NCI-H1417 treated with DMSO at 0.1 percent for 48 hours (cell line): ENCODE measurements at places on chromosomes 3 and 15.

GRCh38 chr3:107450254-107450893 lies 72.4 kb upstream of the BBX start:
- no peak for DNase-seq

- DNase-seq: no peak
These were observed 100.2 kb downstream of the IQSEC1 start for GRCh38 chr3:12972781-12973702.

DNA sequence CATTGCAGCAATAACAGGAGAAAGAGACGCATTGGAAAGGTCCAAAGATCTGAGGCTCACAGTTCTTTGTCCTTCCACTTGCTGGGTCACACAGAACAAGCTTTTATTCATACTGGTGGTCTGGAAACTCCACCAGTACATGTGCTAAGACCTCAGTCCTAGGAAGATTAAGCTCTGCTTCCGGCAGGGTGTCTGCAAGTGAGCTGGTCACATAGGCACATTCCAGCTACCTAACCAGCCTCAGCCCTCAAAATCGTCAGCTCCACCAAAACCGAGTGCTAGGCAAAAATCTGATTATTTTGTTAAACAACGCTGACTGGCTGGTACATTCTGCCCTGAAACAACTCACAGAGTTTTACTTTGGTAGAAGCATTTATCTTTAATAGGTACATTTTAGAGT lies 2.2 kb downstream of the ZBED2 start:
- DNase-seq: no peak

DNA sequence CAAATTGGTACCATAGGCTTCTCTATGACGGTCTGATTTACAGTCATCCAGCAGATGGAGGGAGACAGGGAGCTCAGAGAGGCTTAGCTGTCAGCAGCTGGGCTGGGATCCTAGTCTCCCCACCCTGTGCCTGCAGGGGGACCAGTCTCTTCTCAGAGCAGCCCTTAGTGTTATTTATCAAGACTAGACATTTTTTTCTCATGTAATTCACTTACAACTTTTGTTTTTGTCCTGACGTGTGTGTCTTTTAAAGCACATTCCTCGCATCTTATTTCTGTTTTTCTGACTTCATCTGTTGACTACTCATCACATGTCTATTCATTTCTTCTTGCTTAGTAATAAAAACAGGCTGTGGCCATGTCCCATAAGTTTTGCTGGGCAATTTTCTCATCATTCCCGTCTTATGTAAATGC lies 116.1 kb downstream of the KLF13 start:
- DNase-seq: no peak

DNA sequence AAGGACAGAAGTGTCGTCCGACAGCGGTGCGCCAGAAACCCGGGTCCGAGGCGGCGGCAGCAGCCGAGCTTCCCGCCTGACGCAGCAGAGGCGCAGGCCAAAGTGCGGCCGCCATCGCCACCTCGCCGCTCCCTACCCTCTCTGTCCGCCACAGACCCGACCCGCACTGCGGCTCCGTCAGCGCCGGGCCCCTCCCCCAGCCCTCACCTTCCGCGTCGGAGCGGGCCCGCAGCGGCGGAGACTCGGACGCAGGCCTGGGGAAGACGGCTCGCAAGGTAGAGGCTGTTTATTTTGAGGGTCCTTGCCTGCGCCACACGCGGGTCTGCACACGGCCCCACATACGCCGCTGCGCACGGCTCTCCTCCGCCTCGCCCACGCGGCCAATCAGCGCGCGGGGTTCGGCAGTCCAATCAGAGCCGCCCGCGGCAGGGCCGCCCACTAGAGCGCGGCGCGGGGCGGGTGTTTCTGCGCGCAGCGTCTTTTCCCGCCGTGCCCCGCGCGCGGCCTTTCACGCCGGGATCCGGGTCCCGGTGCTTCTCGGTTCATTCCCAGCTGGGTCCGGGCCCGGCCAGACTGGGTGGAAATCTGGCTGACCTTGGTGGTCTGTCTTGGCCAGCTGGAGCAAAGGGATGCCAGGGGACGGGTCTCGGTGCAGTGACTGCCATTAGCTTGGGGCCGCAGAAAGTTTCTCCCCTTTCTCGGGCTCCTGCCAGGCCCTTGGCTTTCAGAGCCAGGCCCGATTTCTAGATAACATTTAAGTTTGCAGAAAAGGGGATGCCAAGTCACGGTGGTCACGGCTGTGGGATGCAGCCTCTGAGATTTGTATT lies at the start of gene CNBP:
Gene CNBP (minus strand): TSS at position 328 of the 827 bp plus-strand sequence. CDS start 12,139 bp downstream, outside the sequence.
- DNase-seq: peak; percentile 89

- no peak for DNase-seq
These were observed 2.3 kb upstream of the VPS18 start for GRCh38 chr15:40891810-40892446.

DNA sequence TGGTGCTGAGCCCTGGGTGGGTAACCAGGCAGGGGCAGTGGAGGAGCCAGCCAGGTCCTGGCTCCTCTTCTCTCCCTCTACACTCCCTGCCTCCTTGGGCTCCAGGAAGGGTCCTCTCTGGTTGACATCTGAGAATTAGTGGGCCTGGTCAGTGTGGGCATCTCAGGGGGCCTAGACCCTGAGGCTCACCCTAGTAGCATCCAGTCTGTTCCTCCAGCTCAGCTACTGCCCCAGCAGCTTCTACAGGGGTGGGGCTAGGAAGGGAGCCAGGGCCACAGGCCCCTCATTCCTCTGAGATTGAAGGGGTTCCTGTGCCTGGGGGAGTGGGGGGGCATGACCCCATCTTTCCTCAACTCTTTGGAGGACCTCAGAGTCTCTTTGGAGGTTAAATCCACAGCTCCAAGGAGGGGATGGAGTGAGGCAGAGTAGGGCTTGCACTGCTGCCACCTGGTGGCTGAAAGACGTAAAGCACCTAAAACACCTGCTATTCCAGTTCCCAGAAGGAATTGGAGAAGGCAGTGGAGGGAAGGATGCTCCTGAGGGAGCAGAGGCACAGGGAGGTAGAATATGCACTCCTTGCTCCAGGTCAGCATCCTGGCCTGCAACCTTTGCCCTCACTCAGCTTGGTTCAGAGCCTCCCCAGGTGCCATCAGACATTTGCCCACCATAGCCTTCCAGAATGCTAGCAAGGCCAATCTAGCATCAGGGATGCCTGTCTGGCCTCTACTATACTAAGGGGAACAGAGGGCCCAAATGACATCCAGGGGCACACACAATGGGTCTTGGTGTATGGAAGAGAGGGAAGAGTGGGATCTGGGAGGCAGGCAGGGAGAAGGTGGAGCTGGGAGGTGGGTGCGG lies 25.1 kb downstream of the C3orf18 start:
- DNase-seq: peak; percentile 21

GRCh38 chr3:187629711-187630110 lies 40.5 kb downstream of the SST start:
- no peak for DNase-seq

GRCh38 chr15:64507845-64508244 lies 47.5 kb downstream of the ZNF609 start:
- DNase-seq: no peak

- DNase-seq: no peak
These were observed 118.4 kb upstream of the TPRG1 start for GRCh38 chr3:189053322-189053721.

DNA sequence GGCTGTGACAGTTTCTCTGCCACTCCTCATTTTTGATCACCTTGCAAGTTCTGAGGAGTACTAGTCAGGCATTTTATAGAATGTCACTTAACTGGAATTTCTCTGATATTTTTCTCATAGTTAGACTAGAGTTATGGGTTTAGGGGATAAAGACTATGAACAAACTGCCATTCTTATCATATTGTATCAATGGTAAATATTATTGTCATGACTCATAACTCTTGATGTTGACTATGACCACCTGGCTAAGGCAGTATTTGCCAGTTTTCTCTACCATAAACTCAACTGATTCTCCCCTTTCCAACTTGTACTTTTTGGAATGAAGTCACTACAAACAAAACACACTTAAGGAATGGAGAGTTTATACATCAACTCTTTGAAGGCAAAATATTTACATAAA lies 22.7 kb upstream of the OR5K1 start:
- DNase-seq: no peak

GRCh38 chr3:45748068-45748467 lies 48.3 kb downstream of the SLC6A20 start:
- no peak for DNase-seq

GRCh38 chr3:177658354-177658753 lies 461.1 kb upstream of the TBL1XR1 start:
- DNase-seq: no peak

GRCh38 chr3:32414522-32415202 lies 23.0 kb downstream of the CMTM7 start:
- no peak for DNase-seq

DNA sequence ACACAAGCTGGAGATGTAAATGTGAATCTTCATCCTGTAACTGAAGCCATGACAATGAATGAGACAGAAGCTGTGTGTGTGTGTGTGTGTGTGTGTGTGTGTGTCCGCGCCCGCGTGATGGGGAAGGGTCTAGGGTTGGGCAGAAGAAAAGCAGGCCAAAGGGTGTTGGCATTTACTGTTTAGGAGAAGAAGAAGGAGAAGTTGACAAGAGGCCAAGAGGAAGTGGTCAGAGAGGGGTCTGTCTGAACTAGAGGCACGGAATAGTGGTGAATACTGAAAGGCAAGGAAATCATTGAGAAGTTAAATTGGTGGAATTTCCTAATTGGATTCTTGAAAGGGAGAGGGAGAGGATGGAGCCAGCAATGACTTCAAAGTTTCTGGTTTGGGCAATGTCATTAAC lies 5.6 kb upstream of the NCEH1 start:
- DNase-seq: no peak

- DNase-seq: no peak
These were observed 196.2 kb downstream of the TUSC7 start for GRCh38 chr3:116905794-116906193.

DNA sequence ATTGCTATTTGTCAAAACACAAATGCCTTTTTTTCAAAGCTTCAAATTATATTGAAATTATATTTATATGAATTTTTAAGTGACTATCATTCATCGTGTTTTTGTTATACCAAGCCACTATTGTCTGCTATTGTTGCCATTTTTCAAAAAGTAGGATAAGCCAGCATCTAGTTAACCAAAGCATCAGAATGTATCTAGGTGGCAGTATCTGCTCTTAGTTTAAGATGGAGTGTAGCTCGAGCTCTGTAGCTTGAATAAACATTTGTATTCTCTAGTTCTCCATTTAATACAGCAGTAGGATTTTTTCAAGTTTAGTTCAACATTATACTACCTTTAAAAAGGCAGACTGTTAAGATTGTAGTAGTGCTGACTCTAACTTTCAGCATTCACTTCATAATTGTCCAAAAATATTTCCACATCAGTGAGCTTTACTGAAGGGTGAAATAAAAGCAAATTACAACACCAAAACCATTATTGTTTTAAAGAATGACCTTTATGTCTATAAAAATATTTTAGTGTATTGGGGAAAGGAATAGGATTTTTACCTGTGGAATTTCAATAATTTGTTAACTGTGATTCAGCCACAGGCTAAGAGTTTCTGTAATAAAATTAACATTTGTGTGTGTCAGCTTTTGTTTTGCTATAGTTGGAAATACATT lies 19.6 kb upstream of the C15orf61 start:
- DNase-seq: no peak

DNA sequence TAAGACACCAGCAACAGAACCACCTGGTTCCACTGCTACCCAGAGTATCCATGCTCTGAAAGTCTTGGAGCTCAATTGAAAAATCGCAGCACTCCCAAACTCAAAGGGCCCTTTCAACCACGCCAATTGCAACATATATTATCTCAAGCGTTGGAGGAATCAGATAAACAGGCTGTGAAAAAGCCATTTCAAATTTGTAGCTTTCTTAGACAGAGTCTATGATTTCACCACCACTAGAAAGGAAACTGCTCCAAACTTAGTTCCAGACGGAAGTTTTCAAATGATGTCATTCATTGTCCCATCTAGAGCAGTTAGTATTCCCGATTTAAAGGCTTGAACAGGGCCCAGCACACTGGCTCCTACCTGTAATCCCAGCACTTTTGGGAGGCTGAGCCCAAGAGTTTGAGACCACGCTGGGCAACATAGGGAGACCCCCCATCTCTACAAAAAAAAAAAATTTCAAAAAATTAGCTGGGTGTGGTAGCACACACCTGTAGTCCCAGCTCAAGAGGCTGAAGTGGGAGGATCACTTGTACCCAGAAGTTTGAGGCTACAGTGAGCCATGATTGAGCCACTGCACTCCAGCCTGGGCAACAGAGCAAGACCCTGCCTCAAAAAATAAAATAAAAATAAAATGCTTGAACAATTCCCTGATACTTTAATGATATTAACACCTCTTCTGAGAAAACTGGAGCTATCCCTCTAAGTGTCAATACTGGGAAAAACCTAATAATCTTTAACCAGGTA lies 16.8 kb downstream of the TNIK start:
- no peak for DNase-seq

DNA sequence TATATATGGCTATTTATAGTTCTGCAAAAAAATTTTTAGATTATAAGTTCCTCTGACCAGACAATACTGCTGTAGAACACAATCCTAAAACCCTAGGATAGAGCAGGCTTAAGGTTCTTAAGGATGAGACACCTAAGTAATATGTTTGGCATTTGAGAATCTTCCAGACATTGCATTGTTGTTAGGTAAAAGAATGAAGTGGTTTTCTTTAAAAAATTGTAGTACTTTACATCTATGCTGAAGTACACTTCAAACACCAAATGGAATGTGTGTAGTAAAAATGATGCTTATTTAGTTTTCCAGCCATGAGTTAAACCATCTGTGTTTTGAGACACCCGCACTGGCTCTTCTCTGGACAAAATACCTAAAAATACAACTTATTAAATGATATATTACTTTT lies 857.7 kb downstream of the OTOL1 start:
- DNase-seq: no peak

DNA sequence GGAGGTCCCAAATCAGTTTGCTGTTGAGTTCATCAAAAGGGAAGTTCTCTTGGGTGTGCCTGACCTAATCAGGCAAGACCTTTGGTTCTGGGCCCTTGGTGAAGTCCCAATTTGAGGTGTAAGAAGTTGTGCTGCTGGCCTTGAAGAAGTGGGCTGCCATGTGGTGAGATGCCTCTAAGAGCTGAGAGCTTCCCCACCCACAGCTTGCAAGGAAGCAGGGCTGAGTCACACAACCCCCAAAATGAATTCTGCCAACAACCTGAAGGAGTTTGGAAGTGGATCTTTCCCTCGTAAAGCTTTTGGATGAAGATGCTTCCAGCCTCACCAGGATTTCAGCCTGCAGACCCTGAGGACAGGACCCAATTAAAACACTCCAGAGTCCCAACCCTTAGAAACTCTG lies 129.3 kb upstream of the NSMCE3 start:
- no peak for DNase-seq

DNA sequence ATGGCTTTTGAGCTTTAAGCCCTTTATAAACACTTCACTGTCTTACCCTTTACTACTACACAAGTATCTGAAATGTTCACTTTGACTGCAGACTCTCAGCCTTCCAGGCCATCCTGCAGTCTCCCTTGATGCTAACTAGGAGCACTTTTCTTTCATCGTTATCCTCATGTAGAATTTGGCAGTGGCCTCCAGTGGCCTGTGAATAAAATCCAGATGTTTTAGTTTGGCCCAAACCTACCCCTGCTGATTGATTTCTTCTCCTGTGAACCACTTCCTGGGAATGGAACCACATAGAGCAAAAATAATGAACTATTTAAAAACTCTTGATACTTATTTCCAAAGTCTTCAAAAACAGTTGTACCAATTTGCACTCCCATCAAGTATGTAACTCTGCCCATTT lies 271.9 kb downstream of the FEZF2 start:
- DNase-seq: no peak
